ENCODE measurements at places on chromosomes 2 and 18. TPM values are rescaled to one million over a fixed set of nuclear protein-coding genes. Genes with fewer than 3 reads are reported as not detected.

The NGEF gene
- not detected for total RNA-seq

The GALM gene
- total RNA-seq: 6.5 TPM

The FKBP1B gene
- 16.2 TPM for total RNA-seq

The ATP6V1B1 gene
- 3.9 TPM for total RNA-seq

The MAP3K20 gene
- 55.7 TPM for total RNA-seq

The TRIM43 gene
- not detected for total RNA-seq

The RAD51AP2 gene
- total RNA-seq: not detected

The TTC39C gene
- 11.2 TPM for total RNA-seq

The IL1A gene
- total RNA-seq: not detected

The DSG1 gene
- not detected for total RNA-seq

The GCG gene
- total RNA-seq: 0.31 TPM

The B3GNT7 gene
- total RNA-seq: 1.9 TPM

The PCGF1 gene
- total RNA-seq: 30.7 TPM

The FHOD3 gene
- 9.9 TPM for total RNA-seq

The SLC16A14 gene
- total RNA-seq: 4.9 TPM

The TRIP12 gene
- 231 TPM for total RNA-seq

All from chondrocyte (in vitro differentiated cells).